ENCODE measurements at places on chromosomes 2 and 18.

- DNase-seq = no peak
Observed at GRCh38 chr18:78071166-78071710, 821.6 kb downstream of the GALR1 start.

- no peak for DNase-seq
Observed at GRCh38 chr18:60870261-60871153, 462.7 kb upstream of the CDH20 start.

DNA sequence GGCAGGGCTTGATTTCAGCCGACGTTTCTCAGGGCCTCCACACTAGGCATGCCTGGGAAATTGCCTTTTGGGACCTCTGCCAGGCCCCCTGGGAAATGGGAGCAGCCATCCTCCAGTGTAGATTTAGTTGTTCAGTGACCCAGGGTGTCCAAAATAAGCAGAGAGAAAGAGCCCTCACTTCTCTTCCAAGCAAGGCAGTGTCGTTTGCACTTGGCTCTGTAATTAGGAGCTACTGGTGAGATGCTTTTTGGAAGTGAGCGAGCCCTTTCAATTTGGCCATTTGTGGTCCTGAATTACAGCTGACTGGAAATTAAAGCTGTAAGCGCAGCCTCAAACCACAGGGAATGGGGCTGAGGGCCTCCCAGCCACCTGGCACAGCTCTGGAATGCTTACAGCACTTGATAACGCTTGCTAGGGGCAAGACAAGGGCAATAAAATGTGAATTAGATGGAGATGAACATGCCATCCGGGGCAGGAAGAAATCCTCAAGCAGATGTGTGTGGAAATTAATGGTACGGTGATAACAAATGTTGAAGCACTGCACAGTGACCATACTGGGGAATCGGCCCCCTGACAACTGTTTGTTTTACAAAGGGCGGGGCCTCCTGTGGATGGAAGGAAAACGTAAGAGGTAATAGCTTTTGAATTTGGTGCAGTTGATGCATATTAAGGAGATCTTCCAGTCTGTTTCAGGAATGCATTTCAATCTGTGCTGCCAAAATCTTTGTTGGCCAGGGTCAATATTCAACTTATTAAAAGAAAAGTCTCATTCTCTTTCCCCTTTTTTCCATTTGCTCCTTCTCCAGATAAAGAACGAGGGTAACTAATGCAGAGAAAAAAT lies 173.1 kb downstream of the UXS1 start:
- no peak for DNase-seq

DNA sequence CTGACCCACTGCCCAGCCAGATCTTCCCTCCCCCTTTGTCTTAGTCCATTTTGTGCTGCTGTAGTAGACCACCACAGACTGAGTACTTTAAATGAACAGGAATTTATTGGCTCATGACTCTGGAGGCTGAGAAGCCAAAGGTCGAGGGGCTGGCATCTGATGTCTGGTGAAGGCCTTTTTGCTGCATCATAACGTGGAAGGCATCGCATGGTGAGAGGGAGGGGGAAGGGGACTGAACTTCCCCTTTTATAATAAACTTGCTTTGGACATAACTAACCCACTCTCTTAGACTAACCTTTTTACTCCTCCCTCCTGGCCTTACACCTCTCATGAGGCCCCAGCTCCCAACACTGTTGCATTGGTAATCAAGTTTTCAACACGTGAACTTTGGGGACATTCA lies 83.8 kb downstream of the MAP4K4 start:
- peak; percentile 54 for DNase-seq

DNA sequence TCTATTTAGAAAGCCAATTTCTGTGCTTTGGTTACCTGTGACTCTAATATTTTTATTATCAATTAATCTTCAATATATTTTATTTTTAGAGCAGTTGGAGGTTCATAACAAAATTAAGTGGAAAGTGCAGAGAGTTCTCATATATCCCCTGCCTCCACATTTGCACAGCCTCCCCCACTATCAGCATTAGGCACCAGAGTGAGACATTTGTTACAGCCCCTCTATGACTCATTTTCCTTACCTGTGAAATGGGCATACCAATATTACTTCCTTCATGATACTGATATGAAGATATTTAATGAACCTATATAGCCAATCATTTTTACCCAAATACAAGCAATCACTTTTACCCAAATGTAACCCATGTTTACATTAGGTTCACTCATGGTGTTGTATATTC lies 34.0 kb upstream of the CYTIP start:
- DNase-seq = no peak

DNA sequence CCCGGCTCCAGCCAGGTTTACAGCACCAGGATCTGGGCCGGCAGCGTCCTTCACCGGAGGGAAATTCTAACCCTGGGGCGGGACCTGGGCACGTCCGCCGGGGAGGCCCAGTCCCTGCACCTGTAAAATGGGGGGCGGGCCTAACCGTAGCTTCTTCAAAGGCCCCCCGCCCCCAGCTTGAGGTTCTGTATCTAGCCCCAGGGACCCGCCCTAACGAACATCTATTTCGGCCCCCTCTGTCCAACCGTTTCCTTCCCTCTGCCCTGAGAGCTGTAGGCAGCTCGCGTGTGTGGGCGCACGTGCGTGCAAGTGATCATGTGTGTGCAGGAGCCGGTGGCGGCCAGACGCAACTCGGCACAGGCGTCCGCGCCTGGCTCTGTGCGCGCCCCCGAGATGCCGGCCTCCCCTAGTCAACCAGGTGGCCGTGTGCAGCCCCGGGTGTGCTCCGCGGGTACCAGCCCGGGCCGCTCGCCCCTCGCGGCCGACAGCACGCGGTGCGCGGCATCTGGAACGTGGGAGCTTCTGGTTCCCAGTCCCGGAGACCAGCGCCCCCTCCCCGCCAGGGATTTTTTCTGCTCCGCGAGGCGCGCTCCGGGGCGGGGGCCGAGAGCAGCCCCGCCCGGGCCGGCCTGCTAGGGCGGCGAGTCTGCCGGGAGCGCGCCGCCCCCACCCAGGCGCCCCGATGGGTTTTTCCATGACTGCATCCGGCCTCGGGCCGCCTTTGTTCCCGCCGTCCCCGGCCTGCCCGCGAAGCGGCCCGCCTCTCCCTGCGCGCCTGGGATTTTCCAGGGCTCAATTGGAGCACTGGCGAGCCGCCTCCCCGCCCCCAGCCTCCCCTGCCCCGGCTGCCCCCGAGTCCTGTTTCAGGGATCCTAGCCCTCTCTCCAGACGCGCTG lies 21.2 kb downstream of the TEX44 start:
- peak; percentile 89 for DNase-seq

DNA sequence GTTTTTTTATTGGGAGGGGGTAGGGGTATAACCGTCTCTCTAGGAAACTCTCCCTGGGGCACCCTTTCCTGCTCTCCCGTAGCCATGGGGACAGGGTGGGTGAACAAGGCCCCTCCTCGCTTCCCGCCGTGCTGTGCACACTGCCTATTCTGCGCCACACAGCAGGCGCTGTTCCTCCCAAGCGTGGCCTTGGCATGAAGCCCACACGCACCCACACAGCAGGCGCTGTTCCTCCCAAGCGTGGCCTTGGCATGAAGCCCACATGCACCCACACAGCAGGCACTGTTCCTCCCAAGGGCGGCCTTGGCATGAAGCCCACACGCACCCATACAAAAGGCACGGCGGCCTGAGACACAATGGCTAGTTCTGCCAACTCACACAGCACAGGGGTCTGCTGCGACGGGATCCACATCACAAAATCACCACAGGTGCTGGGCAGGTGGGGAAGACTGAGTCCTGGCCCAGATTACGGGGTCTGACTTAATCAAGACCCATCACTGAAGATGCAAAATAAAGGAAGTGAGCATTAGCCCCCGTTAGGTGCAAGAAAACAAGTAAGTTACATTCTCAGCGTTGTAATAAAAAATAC lies 46.6 kb upstream of the TPO start:
- DNase-seq = no peak

GRCh38 chr18:11380968-11381367 lies 228.4 kb upstream of the SLC35G4 start:
- DNase-seq = no peak

DNA sequence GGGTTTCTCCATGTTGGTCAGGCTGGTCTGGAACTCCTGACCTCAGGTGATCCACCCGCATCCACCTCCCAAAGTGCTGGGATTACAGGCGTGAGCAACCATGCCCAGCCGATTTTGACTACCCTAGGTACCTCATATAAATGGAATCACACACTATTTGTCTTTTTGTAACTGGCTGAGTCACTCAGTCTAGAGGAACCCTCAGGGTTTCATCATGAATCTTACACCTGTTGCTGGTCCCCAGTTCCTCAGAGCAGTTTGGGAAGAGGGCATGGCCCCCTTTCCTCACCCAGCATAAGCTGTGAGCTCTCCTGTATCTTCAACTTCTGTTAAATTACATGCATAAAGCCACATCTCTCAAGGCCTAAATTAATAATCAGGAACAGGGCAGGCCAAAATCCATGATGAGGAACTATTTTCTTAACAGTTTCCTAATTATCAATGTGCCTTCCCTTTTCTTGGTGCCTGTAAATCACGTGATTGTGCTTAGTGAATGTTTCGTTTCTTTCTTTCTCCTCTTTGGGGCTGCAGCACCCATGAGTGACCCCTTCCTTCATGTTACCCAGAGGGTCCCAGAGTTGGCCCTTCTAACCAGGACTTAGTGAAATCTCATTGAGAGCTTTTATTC lies 20.9 kb downstream of the DYSF start:
- DNase-seq = peak; percentile 65

- DNase-seq = no peak
Observed at GRCh38 chr2:120955427-120955826, 219.8 kb downstream of the GLI2 start.

DNA sequence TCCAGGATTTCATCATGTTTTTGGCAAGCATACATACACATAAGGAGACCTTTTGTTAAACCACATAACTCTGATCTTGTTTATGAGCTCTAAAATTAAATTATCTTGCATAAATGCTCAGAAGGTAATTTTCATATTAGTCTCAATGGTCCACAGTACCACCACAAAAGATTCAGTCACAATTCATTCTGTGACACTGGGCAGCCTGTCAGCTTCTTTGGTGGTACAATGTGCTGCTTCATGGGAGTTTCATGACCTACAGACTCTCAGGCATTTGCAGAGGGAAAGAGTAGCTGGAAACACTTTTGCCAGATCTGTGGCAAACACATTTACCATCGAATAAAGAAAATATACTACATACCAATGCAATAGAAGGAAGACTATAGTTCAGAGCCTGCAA lies 51.3 kb upstream of the ZNF397 start:
- no peak for DNase-seq

DNA sequence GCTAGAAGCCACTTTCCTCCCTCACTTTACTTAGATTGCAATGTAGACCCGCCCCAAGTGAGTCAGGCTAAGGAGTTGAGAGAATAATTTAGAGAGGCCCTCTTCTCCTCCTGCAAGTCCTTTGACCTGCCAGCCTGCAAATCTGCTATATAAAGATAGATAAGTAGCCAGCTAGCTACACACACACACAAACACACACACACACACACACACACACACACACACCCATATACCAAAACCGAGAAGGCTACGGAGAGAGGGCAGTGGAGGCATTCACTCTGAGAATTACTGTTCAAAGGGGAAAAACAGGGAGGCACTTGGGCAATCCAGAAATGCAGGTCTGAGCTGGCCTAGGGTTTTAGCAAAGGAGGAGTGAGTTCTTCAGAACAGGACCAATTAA lies 23.0 kb upstream of the SMAD7 start:
- DNase-seq = no peak

GRCh38 chr18:9101730-9102507 lies 580 bp upstream of the NDUFV2 start:
- peak; percentile 74 for DNase-seq

DNA sequence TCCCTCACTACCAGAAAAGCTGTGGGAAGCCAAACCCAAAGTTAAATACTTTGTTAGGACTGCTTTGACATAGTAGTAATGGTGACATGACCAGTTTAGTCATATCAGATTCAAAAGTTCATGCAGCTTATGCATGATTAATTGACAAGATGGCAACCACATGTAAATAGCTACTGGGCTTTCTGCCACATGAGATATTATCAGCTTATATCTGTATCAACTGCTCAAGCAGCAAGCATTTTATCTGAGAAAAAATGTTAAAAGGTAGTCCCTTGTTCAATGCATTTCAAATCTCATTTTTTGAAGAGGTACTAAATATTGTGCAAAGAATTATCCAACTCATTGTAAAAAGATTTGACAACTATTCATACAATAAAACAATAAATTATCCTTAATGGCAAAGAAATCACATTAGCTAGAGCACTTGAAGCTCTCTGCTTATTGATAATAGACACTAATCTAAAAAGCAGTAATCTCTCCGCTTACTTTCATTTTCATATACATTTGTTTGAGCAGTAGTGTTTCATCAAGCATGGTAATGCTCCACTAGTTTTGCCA lies 993.6 kb upstream of the NXPH2 start:
- DNase-seq = no peak

DNA sequence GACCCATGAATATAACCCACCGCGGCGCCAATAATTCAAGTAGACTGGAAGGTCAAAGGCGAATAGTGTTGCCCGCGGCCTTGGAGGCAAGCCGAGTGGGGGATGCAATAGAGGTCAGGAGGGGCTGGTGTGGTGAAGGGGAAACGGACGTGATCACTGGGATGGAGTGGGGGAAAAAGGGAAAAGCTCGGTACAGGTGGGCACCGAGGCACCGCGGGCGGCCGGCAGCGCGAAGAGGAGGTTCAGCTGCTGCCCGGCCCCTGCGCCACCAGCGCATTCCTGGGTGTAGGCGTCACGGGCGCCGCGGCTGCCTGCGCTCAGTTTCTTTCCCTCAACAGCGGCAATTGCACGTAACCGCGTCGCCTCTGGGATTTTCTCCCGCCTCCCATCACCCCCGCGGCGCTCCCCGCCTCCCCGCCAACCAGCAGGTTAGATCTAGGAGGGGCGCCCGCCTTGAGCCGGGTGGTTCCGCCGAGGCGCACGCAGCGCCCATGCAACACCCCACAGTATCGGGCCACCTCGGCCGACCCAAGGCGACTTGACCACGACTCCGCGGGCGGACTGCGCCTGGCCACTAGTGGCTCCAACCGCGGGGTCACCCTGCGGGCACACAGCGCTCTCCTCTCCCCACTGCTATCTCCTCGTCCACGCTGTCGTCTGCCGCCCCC lies 1.5 kb downstream of the RND3 start:
- no peak for DNase-seq

- no peak for DNase-seq
Observed at GRCh38 chr2:107584577-107584976, 242.1 kb upstream of the RGPD4 start.

DNA sequence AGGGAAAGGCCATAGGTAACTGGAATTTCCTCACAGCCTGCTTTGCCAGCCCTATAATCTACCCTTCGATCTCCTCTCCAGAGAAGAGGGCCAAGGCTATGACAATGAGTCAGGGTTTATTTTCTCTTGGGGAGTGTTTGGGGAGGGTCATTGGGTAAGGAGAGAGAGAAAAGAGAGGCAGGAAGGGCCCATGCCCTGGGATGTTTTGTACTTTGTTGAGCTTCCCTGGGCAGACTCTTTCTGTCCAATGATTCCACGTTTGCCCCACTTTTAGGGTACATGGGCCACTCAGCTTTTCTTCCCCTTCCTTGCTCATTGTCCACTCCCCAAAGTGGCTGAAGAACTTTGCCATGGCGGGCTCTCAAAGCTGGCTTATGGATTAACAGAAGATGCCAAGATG lies 224.2 kb downstream of the ALK start:
- DNase-seq = no peak

Data from AML-193 (cell line).